ENCODE measurements at places on chromosomes 16 and 17.

GRCh38 chr17:40333781-40334448, 24.9 kb downstream of the RARA start:
- DNase-seq: no peak

GRCh38 chr16:9380221-9380620, 288.8 kb downstream of the HAPSTR1 start:
- DNase-seq: no peak

DNA sequence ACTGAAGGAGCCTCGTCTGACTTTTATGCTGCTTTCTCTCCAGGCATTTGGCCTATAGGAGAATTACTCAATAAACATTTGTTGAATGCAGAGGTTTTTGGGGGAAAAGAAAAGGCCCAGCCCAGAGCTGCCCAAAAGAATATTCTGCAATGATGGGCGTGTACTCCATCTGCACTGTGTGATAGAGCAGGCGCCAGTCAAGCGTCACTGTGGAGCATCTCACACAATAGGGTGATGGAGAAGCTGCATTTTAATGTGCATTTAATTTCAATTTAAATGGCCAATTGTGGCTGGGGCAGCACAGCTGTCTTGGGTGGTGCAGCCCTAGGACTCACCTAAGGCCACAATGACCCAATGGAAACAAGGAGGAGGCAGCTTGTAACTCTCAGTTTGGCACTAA, 20.6 kb downstream of the GLYR1 start:
- no peak for DNase-seq

DNA sequence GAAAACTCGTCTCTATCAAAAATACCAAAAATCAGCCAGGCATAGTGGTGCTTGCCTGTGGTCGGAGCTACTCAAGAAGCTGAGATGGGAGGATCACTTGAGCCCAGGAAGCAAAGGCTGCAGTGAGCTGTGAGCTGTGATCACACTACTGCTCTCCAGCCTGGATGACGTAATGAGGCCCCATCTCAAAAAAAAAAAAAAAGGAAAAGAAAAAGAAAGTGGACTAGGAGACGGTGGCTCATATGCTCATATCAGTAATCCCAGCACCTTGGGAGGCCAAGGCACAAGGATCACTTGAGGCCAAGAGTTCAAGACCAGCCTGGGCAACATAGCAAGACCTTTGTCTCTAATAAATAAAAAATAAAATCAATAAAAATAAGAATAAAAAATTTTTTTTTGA, 8.8 kb upstream of the SUMO2 start:
- no peak for DNase-seq

DNA sequence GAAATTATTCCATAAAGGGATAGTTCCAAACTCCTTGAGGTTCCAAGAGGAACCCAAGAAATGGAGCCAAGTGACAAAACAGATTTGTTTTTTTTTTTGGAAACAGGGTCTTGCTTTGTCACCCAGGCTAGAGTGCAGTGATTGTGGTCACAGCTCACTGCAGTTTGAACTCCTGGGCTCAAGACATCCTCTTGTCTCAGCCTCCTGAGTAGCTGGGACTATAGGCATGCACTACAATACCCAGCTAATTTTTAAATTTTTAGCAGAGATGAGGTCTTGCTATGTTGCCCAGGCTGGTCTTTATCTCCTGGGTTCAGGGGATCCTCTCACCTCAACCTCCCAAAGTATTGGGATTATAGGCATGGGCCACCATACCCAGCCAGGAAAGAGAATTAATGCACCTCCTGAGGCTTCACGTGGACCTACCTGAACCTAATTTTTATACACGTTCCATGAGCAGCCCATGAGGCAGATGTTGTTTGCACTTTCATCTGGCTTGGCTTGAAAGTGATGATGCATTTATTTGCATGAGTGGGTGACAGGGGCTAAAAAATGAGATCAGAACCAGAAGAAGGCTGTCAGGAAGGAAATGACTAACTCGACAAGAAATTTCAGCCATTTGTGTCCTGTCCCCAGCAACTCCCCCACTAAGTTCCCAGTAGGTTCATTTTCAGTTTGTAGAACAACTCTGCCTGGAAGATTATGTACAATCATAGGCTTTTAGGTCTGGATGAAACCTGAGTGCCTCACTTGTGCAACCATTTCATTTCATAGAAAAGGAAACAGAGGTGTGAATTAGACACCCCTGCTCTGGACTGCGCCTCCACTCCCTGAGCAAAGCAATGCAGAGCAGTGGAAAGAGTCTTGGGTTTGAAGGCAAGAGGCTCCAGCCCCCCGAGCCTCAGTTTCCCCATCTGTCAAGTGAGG, 10.3 kb upstream of the IRF8 start:
- no peak for DNase-seq

GRCh38 chr17:30926516-30926915, 4.8 kb downstream of the ADAP2 start:
- no peak for DNase-seq

- DNase-seq: no peak
Observed at GRCh38 chr17:41186872-41187271, 2.2 kb upstream of the KRTAP4-1 start.

GRCh38 chr16:25729188-25729915, 37.6 kb downstream of the HS3ST4 start:
- DNase-seq: no peak

DNA sequence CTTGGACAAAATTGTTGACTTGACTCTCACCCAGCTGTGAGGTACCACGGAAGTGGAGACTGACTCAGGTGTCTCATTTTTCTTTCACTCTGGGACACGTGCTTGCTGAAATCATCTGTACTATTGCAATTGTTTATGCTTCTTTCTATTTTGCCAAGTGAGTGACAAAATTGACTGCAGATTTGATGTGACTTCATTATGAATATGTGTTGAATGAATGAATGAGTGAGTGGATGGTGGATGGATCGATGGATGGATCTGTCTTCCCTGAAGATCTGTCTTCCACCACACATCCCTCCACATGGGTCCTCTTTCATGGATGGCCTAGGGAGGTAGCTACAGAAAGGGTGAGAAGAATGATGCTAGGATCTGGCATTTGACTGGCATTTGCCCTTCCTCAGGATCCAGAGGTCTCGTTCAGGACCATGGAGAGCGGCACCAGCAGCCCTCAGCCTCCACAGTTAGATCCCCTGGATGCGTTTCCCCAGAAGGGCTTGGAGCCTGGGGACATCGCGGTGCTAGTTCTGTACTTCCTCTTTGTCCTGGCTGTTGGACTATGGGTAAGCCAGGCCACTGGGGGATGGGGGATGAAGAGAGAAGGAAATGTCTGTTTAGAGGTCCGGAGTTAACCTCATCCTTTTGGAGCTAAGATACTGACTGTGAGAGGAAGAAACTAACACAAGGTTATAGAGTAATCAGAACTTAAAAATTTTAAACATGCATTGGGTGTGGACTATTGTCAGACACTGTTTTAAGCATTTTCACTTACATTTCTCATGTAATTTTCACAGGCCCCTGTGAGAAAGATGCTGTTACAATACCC, 12.7 kb downstream of the SLC5A11 start:
- peak; percentile 34 for DNase-seq

DNA sequence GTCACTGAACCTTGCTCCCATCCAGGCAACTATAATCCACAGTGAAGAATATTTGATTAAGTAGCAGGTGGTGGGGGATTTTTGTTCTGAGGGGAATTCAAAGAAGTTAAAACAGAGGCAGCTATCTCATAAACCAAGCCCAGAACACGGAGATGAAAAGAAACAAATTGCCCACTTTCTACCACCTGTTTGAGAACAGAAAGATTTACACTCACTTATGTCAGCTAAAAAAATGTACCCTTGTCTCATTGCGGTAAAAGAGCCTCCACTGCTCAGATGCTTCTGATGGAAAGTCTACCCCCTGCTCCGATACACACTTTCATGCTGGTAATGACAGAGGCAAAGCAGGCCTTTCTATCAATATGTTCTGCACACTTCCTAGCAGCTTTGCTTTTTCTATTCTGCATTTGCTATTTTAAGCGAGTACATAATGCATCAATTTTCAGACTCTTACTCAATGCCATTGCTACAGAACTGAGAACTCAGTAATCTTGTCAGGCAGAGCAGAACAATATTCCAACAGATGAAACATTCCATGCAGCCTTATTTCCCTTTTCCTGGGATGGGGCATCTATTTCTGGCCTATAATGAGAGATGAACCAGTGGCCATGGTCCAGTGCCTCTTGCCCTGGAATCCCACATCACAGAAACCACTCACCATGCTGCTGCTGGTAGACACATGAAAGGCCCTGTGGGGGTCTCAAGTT, 29.0 kb downstream of the CDK5R1 start:
- no peak for DNase-seq
